Ascending aorta (tissue), 2 donors: ENCODE measurements at places on chromosomes 11 and 22. TPM values are rescaled to one million over a fixed set of nuclear protein-coding genes. Genes with fewer than 3 reads are reported as not detected.

C1QTNF5 gene
- 95.8 TPM for total RNA-seq

ANO1 gene
- total RNA-seq = 244 TPM

TRIM49D1 gene
- not detected for total RNA-seq

SERHL2 gene
- total RNA-seq = 3.1 TPM

MRGPRF gene
- 209 TPM for total RNA-seq

GRCh38 chr22:25007444-25008106, 55.1 kb downstream of the KIAA1671 start:
- no peaks in the 10 kb centered on the region for H3K27me3 ChIP-seq
- no peak for DNase-seq
- H3K4me1 ChIP-seq = no peaks in the 10 kb centered on the region
- no peak overlapping the region for H3K4me3 ChIP-seq
- H3K27ac ChIP-seq = no peak overlapping the region

DNA sequence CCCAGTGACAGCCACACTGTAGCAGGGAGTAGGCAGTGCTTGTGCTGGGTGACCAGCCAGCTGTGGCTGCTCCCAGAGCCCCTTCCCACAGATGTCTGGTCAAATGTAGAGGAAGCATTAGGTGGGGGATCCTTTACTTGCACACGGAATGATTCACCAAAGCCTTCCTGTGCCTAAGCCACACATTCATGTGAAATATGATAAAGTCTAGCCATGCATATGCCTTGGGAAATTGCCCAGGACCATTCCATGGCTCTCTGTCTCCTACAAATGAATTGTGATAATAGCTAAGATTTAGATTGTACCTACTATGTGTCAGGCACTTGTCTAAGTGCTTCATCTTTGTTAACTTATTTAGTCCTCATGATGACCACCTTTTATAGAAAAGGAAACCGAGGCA, 217.5 kb upstream of the E2F8 start:
- H3K27me3 ChIP-seq = no peaks in the 10 kb centered on the region
- H3K36me3 ChIP-seq = no peaks in the 10 kb centered on the region
- no peaks in the 10 kb centered on the region for H3K4me1 ChIP-seq
- H3K27ac ChIP-seq = no peak overlapping the region
- H3K4me3 ChIP-seq = no peak overlapping the region

- no peak overlapping the region for H3K27ac ChIP-seq
- H3K27me3 ChIP-seq = no peaks in the 10 kb centered on the region
- no peak overlapping the region for H3K4me3 ChIP-seq
- H3K4me1 ChIP-seq = no peaks in the 10 kb centered on the region
- no peaks in the 10 kb centered on the region for H3K36me3 ChIP-seq
These were observed 15.0 kb upstream of the YWHAH start for GRCh38 chr22:31929167-31929930.

GRCh38 chr11:109739379-109739778, 317.4 kb downstream of the C11orf87 start:
- no peaks in the 10 kb centered on the region for H3K36me3 ChIP-seq
- DNase-seq = no peak
- no peaks in the 10 kb centered on the region for H3K4me1 ChIP-seq
- no peak overlapping the region for H3K27ac ChIP-seq
- H3K27me3 ChIP-seq = no peaks in the 10 kb centered on the region

- no peak overlapping the region for H3K27ac ChIP-seq
- no peak for DNase-seq
- no peaks in the 10 kb centered on the region for H3K27me3 ChIP-seq
These were observed 34.4 kb upstream of the RCN1 start for GRCh38 chr11:32056438-32056837.

DNA sequence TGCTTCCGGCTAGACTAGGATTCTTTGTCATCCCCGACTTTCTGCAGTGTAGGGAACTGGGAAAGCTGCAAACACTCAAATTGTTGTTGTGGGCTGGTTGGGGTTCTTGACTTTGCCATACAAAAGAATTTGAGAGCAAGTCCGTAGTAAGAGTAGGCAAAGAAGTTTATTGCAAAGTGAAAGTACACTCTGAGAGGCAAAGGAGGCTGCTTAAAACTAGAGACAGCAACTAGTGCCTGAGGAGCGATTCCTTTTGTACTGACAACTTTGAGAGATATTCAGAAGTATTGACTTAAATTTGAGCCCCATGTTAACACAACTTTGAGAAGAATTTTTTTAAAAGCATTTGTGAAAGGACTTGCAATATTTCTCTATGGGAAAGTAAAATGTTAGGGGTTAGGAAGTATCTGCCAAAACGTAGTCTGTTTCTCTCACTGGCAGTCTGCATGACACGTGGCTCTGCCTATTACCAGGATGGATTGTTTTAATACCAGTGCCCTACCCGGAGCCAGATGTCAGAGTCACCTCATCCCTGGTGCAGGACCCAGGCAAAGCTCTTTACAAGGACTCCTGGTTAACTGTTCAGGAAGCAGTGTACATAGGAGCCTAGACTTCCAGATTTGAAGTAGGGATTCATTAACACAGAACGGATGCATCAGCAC, 85.0 kb upstream of the CLPB start:
- H3K4me3 ChIP-seq = peak overlapping the region; percentile 30
- H3K4me1 ChIP-seq = no peaks in the 10 kb centered on the region

- peaks cover 7% of the 10 kb centered on the region for H3K4me1 ChIP-seq
- H3K27me3 ChIP-seq = no peaks in the 10 kb centered on the region
- H3K36me3 ChIP-seq = peaks cover 54% of the 10 kb centered on the region
- H3K27ac ChIP-seq = no peak overlapping the region
- no peak for DNase-seq
These were observed 12.3 kb downstream of the SMPD1 start for GRCh38 chr11:6402561-6402981.

DNA sequence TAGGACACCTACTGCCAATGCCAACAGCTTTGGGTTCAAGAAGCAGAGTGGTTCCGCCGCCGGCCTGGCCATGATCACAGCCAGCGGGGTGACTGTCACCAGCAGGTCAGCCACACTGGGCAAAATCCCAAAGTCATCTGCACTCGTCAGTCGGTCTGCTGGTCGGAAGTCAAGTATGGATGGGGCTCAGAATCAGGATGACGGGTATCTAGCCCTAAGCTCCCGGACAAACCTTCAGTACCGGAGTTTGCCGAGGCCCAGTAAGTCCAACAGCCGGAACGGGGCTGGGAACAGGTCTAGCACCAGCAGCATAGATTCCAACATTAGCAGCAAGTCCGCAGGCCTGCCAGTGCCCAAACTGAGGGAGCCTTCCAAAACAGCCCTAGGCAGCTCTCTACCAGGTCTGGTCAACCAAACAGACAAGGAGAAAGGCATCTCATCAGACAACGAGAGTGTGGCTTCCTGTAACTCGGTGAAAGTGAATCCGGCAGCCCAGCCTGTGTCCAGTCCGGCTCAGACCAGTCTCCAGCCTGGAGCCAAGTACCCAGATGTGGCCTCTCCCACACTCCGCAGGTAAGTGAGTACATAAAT, 115.1 kb downstream of the DBX1 start:
- H3K27ac ChIP-seq = peak overlapping the region; percentile 2
- H3K36me3 ChIP-seq = peaks cover 43% of the 10 kb centered on the region
- no peak overlapping the region for H3K4me3 ChIP-seq
- H3K4me1 ChIP-seq = peaks cover 27% of the 10 kb centered on the region

- H3K27ac ChIP-seq = no peak overlapping the region
- peaks cover 28% of the 10 kb centered on the region for H3K36me3 ChIP-seq
- no peaks in the 10 kb centered on the region for H3K27me3 ChIP-seq
- peak overlapping the region; percentile 15 for H3K4me3 ChIP-seq
- H3K4me1 ChIP-seq = peaks cover 7% of the 10 kb centered on the region
These were observed 2.1 kb downstream of the AIP start for GRCh38 chr11:67484847-67485311.

DNA sequence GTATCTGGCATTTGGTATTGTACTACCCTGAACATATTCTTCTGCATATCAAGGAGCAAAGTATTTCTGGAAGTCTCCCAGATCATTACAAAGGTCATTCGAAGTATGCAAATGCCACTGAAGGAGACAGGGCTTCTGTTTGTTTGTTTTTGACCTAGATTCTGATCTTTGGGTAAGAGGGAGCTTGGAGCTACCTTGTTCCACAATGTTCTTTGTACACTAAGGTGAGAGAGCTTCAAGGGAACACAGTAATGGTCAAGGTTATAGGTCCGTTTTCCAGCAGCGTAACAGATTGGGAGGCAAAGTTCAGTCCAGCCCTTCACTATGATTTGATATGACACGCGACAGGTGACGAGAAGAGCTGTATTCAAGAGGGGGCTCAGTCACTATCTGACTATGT, 10.0 kb downstream of the OPCML start:
- no peak overlapping the region for H3K4me3 ChIP-seq
- no peaks in the 10 kb centered on the region for H3K27me3 ChIP-seq
- H3K4me1 ChIP-seq = no peaks in the 10 kb centered on the region
- H3K27ac ChIP-seq = no peak overlapping the region

DNA sequence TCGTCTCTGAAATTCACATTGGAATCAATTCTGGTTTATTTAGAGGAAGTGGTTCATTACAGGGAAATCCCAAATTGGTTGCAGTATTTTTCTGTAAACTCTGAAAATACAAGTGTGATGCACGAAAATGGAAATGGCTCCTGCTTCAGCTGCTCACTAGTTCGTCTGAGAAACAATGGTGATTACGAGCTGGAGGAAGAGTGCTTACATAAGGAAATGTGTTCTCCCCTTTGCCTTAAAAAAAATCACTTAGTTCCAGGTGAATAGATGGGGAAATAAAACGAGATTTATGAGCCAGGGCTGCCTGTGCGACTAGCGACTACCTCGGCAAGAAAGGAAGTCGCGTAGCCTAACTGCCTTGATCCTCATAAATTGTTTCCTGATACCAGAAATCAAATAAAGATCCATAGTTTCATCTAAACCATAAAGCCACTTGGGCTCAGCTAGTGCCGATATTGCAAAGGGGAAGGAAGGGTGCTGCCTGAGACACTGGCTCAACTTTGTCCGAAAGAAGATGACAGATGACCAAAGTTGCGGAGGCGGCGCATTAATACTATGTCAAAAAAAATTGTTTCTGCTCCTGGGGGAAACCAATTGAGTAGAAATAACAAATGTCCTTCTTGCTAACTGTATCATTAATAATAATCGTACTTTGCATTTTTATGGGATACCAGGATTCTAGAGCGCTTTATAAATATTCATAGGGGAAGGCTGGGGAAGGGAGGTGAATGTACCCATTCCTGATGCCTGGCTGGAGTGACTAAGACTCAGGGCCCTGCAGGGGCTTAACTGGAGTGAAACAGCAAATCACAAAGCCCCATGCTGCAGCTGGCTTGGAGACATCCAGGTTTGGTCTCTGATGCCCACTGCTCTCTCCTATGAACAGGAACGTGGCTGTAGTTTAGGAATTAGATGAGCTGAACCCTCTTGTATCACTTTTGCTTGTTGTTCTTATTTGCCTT, 185.7 kb downstream of the BLID start:
- no peaks in the 10 kb centered on the region for H3K36me3 ChIP-seq
- H3K27me3 ChIP-seq = no peaks in the 10 kb centered on the region
- H3K4me1 ChIP-seq = peaks cover 2% of the 10 kb centered on the region
- no peak for DNase-seq

DNA sequence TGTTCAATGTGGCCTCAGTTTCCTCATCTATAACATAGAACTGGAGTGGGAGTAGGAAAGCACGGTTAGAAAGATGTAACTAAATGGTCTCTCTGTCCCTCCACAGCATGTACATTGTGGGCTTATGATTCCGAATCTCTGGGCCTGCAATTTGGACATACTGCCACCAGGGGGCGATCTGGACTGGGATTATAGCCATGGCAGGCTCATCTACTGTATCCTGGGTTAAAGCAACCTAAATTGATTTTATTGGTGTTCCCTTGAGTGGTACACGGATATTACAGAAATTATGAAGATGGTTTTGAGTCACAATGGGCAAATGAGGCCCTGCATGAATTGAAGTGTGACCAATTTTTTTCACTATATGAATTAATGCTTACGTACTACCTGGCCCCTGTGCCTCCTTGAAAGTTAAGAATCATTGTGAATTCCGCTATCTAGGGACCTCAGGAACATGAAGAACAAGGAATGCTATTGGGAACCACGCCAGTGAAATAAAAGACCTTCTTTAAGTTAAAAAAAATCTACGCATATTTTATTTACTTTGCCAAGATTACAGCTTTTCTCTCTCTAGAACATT, 32.9 kb downstream of the TST start:
- DNase-seq = no peak
- H3K27me3 ChIP-seq = no peaks in the 10 kb centered on the region
- no peak overlapping the region for H3K4me3 ChIP-seq
- H3K27ac ChIP-seq = no peak overlapping the region
- H3K36me3 ChIP-seq = no peaks in the 10 kb centered on the region
- no peaks in the 10 kb centered on the region for H3K4me1 ChIP-seq
